ENCODE measurements at places on chromosomes 7 and 10.

DNA sequence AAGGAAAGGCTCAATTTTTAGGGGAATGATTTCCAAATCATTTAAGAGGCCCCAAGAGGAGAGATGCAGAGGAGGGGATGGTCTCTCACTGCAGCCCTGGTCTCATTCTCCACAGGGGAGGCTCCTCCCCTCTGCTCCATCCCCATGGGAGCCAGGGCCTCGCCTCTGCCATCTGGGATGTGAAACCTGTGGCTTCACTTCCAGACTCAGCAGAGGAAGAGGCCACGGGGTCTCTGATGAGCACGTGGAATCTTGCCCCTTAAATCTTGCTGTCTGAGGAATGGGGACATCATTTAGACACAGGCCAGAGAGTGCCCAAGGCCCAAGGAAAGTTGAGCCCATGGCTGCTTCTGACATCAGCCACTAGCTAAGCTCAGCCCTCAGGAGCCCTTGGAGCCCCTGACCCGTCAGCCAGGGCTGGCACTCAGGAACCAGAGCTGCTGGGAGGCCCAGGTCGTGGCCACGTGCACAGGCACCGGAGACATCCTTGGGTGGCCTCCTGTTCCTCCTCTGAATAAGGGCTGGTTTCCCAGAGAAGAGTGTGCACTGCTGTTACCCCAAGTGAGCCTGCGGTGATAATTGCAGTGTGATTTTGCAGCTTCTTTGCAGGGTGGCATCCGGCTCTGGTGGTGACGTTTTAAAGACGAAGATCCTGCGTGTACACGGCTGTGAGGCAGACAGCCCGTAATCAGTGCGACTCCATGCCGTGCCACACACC lies 50.5 kb downstream of the VIPR2 start:
- DNase-seq = no peak

DNA sequence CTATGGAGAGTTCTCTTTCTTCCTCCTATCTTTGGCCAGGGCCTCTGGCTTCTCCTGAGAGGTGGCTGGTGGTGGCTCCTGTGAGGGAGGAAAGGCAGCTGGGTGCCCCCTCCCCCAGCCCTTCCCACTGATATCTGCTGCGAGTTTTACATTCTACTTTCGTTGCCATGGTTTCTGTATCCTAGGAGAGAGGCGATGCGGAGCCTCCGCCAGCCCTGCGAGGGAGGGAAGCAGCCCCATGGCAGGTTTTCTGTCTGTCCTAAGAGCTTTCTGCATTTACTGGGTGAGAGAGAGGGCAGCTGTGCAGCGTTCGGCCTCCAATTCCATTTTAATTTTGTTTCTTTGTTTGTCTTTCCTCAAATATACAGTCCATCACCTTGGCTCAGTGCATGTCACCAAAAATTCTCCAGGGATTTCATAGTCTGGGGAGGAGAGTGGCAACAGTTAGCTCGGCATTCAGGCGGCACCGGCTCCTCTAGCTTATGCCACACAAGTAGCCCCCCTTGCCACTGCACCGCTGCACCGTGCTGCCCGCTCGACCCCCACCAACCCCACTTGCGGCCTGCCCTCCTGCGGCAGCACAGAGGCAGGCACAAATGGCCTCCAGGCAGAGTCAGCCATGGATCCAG lies 20.4 kb downstream of the DNAJB12 start:
- DNase-seq = peak; percentile 87

GRCh38 chr10:93224005-93224779 lies 150.5 kb downstream of the CYP26A1 start:
- DNase-seq = no peak

DNA sequence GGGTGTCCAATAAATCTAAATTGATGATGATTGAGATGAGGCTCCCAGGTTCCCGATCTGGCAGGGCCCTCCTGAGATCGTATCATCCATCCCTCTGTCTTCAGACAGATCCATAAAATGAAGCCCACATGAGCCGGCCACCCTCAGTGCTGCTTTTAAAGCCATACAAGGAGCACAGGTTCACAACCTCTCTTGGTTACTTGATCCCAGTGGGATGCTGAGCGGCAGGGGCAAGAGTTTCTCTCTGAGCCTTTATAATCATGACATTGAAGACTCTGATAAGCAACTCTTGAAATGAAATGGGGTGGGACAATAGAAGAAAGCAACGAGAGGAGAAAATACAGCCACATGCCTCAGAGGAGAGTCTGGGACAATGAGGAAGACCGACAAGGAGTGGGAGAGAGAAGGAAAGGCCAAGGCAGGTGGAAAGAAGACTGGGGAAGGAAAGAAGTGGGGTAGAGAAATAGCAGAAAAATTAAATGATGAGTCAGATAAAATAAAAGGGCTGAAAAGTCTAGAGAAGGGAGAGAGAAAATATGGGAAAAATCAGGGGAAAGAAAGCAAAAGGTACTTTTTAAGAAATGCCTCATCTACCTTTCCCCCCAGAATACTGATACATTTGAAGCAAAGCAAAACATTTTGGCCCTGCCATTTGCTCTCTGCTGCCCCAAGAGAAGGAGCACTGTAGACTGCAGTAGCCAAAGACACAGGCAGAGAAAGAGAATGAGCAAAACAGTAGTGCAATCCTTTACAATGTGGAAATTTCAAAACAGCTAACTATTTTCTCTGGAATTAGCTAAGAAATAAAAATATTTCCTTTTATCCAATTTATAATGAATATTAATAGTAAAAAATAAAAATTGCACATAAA lies 14.6 kb downstream of the GBX1 start:
- no peak for DNase-seq

DNA sequence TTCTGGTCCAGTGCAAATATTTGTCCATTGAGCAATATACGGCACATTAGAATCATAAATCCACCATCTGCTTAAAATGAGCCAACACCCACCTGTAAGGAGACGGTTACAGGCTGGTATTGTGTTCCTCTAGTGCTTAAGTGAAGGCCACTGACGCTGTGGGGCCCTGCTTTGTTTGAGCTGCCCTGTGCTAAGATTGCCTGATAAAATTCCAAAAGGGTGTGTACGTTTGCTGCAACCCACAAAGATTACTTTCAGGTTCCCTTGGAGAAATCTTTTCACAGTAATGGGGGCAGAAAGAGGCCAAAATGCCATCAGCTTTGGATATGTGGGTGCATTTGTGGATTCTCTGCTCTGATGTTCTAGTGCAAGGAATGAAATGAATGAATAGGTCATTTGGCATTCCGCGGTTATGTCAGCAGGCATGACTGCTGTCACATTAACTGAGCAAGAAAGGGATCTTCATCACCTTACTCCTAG lies 34.4 kb downstream of the AGR3 start:
- DNase-seq = no peak

DNA sequence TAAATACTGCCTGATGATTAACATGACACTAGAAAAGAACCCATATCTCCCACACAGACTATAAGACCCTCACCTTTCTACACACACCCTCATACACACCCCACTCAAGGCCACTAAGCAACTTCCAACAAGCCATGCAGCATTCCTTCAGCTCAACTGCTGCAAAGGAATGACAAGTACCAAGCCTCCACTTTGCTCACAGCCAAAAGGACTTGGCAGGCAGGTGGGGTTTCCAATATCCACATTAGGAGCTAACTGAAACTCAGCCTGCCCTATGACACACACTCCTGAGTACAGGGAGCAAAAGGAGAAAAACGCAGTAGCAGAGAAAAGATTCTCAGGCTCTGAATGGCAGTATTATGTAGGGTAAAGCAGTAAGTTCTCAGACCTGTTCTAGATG lies 13.4 kb downstream of the USP54 start:
- DNase-seq = peak; percentile 5

DNA sequence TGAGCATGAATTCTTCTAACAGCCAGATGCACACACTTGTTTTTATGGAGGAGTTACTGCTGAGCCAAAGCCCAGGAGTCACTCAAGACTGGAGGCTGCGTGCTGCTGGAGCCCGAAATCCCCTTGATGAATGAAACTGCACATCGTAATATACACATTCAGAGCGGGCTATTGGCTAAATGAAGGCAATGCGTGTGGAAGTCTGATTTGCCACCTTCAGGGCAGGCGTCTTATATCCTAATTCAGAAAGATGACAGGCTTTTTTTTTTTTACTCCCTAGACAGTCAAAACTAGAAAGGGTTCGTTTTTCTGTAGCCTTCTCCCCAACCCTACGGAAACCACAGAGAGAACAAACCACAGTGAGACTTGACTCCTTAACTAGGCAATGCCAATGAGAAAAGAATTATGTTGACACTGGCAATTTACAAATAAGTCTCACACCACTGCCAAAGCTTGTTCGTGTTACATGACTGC lies 227.2 kb upstream of the KLF14 start:
- DNase-seq = no peak

- no peak for DNase-seq
These were observed 14.8 kb downstream of the LRRC27 start for GRCh38 chr10:132346806-132347205.

- peak; percentile 63 for DNase-seq
These were observed at the start of gene SLC18A3 for GRCh38 chr10:49610114-49610457. SLC18A3 (plus strand) TSS chr10:49610310; CDS start chr10:49610741, 431 bp downstream.

GRCh38 chr10:130618647-130619046 lies 482.5 kb downstream of the GLRX3 start:
- DNase-seq = no peak

DNA sequence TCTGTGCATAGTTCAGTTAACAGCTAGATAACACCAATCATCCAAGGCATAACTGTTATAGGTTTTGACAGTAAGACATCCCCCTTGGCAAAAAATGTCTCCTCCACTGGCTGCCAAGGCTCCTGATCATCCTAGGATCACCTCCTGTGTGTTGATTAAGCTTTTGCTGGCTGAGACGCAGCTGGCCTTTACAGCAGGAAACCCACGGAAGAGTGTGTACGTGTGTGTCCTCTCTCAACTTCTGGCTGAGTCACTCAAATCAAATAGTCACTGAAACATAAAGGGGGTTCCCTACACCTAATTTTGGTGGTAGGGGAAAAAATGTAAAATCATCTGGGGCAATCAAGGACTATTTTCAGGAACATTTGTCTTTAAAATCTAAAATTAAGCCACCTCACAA lies 208.8 kb downstream of the CTNNA3 start:
- DNase-seq = no peak

- no peak for DNase-seq
These were observed 1248.5 kb upstream of the LRRN3 start for GRCh38 chr7:109842386-109842785.

GRCh38 chr7:22894546-22894945 lies 71.9 kb upstream of the TOMM7 start:
- DNase-seq = no peak

GRCh38 chr7:81280531-81280930 lies 361.7 kb upstream of the SEMA3C start:
- no peak for DNase-seq

All from neural progenitor cell (in vitro differentiated cells).